ENCODE measurements at places on chromosomes 4 and X.

DNA sequence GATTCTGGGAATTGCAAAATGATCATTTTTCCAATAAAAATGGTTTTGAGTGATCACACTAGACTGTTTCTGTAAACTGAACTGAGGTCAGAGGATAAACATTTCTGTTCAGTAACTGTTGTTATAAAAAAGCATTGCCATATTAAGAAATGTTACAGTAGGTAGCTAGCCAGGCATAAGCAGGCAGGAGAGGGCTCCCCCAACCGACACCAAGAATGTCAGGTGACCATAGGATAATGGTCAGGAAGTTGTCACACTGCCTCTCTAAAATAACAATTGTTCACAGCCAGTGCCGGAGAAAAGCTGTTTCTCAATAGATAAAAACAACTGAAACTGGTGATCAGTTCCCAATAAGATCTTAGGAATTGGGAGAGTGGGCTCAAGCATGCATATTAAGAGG, 306.2 kb upstream of the SLIT2 start:
- DNase-seq = no peak

- DNase-seq = no peak
Observed at GRCh38 chr4:61505773-61506685, 305.9 kb downstream of the ADGRL3 start.

DNA sequence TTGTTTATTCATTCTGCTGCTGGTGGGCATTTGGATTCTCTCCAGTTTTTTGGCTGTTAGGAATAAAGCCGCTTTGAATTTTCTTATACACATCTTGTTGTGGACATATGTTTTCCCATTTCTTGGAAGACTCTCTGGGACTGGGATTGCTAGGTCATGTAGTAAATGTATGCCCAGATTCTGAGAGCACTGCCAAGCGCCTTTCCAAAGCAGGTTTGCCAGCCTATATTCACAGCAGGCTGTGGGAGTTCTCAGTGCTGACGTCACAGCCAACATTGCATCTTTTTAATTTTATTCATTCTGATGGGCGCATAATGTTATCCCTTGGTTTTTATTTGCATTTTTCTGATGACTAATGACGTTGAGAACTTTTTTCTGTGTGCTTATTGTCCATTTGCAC, 24.1 kb downstream of the TMEM271 start:
- DNase-seq = no peak

- no peak for DNase-seq
Observed at GRCh38 chr4:74858921-74859562, 64.7 kb upstream of the BTC start.

DNA sequence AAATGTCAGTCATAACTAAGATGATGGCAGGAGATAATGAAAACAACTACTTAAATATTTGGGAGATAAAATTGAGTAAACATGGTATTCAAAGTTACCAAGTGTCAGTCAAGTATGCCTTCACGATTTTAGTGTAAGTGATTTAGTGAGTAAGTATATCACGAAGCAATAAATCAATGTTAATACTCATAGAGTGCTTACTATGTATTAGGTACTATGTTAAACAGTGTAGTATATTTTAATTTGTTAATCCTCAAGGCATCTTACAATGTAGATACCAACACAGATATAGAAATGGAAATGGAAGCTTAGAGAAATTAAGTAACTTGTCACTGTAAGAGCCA, 59.6 kb downstream of the ANXA3 start:
- no peak for DNase-seq

GRCh38 chr4:128225148-128225547, 62.5 kb downstream of the PGRMC2 start:
- peak; percentile 45 for DNase-seq

- DNase-seq = no peak
Observed at GRCh38 chr4:37936889-37937498, 23.2 kb upstream of the PTTG2 start.

GRCh38 chr4:123593655-123594054, 197.1 kb downstream of the SPRY1 start:
- no peak for DNase-seq

DNA sequence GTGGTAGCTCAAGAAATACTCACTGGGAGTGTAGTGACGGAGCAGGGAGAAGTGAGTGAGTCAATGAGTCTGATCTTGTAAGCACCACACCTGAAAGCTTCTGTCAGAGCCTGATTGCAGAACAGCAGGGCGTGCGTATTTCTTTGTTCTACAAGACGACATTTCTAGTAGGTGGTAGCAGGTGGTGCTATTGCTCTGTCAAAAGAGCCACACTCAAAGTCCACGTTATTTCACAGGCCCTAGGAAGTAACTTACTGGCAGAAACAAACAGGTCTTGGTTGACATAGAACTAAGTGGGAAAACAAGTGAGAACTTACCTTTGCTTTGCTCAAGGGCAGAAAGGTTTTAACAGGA, 46.4 kb upstream of the SPRY1 start:
- DNase-seq = no peak

DNA sequence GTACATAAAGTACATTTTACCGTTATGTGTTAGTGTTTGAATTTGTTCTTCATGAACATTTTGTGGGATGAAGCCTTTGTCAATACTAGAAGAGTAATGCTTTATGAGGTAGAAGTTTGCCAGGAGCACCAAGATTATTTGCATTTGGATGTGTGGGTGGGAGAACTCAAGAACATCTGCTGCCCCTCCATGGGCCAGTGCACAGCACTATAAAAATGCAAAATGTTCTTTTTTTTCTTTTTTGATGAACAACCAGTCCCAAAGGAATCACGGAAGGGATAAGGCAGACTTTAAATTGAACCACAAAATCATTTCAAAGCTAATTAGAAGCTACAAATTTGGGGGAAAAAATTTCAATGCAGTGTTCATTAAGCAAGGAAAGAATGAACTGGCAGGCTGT, 300.3 kb upstream of the NWD2 start:
- DNase-seq = no peak

DNA sequence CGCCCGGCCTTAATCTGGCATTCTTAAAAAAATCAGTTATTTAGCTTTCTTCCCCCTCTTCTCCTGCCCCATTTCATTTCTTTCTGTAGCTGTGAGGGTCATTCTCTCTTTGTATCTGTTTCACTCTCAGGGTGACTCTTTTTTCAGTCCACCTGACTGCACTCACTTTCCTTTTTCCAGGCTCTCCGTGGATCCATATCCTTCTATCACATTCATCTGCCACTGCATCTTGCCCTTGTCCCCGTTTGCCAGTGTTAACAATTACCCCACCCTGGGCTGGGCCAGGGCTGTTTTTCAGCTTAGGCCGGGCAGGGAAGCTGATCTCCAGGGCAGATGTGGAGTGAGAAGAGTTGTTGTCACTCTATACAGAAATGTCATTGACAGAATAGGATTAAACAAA, 7.7 kb downstream of the FHL1 start:
- no peak for DNase-seq

- no peak for DNase-seq
Observed at GRCh38 chrX:11648705-11649519, 16.8 kb downstream of the ARHGAP6 start.

DNA sequence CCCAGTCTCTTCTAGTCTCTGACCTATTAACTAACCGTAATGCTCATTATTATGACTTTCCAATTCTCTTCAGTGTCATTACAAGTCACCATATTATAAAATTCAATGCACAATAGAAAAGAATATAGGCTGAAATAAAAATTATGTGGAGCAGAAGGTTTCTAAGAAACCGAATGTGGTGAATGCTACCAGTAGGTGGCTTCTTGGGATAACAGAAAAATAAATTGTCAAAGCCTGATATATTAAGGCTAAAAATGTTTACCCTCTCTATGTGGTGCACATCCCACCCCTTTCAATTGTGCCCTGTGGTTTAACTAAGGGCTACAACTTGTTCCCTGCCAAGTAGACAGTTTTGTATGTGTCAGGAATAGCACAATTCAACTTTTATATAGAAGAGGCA, 624.6 kb upstream of the TECRL start:
- no peak for DNase-seq

GRCh38 chr4:70298051-70298450, 36.7 kb upstream of the CABS1 start:
- DNase-seq = no peak

GRCh38 chrX:113980953-113981352, 602.9 kb upstream of the HTR2C start:
- no peak for DNase-seq

GRCh38 chrX:134898440-134898839, 92.4 kb upstream of the SMIM10 start:
- DNase-seq = no peak

GRCh38 chr4:33187035-33187434, 2466.9 kb downstream of the PCDH7 start:
- no peak for DNase-seq

DNA sequence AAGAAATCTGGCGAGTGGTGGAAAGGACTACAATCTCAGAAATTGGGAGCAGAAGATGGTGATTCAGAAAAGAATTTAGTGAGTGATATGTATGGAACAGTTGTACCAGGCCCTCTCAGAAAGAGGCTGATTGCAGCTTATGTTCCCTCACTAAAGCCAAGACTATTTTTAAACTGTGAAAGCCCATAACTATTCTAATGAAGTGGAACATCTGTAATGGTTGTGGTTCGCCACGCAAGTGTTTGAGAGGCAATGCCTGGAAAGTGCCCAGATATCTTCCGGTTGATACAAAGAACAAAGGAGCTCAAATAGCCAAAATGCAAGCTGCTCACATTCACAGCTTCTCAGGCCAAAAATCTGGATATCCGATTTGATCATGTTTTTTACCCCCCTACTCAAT, 1250.7 kb downstream of the RAPGEF2 start:
- no peak for DNase-seq

DNA sequence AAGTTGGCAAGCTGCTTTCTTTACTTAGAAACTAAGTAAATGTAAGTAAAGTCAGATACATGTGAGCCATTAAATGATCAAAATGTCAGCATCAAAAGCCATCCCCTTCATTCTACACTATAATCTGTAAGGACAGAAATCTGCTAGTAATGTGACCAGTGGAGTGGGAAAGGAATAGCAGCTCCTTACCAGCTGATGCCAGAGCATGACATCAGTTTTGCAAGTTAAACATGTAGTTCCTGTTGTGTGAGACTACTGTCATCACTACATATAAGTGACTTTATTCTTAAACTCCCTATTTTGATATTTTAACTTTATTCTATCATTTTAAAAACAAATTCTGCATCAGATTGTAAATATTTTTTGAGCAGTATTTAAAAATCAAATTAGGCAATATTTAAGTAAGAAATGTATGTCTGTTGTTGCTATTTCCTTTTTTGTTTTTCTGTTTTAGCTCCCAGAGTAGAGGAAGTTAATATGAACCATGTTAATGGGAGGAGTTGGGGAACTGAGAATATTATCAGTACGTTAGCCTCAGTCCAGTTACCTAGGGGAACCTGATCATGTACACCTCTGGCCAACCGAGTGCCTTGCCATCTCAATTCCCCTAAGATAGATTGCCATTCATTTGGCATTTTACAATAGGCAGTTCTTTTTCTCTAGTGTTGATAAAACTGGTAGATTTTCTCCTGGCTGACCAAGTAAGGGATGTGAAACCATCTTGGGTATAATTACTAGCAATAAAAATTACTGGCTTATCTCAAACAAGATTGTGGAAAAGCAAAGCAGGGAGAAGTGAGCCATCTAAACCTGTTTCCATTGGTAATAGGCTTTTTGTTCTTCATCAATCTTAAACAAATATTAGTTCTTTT, 34.7 kb downstream of the CCNI start:
- DNase-seq = no peak

DNA sequence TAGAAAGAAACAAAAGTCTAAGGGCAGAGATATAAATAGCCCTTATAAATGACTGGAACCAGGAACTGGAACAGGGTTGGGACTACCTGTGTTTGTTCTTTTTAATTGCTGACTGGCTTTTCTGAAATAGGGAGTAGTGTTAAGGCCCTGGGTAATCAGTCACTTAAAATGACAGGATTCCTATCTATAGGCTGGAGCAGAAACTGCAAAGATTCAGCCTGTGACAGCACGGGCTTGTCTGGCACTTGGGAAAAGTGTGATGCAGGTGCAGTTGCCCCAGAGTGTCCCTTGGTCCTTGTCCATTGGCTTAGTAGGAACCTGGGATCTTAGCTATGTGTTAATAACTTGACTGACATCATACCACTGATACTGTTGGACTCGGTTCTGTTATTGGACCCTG, 14.7 kb upstream of the PLAC8 start:
- no peak for DNase-seq

DNA sequence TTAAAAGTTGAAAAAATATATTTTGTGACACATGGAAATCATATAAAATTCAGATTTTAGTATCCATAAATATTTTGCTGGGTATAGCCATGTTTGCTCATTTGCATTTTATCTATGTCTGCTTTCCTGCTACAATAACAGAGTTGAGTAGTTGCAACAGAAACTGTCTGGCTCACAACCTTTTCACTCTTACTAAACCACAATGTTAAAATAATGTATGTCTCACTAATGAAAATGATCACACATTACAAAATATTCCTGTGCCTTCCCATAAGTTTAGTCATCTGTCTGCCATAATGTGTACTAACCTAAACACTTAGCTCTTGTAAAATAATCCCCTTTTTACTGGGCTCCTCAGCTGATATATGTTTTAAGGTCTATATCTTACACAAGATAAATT, 174.0 kb upstream of the PRPS2 start:
- DNase-seq = no peak

DNA sequence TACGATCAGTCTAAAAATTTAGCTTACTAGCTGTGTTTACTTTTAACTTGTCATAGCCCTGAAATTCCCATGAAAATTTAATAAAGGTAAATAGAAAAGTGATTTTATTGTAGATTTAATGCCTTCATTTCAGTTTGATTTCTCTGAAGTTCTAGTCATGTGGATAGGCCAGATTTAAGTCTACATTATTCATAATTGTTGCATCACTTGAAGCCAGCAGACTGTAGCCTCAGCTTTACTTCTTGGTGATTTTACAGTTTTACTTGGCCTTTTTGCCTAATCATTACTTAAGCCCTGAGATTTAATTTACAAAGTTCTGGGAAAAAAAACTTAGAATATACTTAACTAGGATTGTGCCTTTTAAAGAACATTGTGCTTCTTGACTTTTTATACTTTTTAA, 73.5 kb upstream of the FHDC1 start:
- DNase-seq = no peak

- DNase-seq = no peak
Observed at GRCh38 chrX:367866-368265, 18.8 kb downstream of the PPP2R3B start.

GRCh38 chrX:17500145-17500579, 125.2 kb downstream of the NHS start:
- no peak for DNase-seq

DNA sequence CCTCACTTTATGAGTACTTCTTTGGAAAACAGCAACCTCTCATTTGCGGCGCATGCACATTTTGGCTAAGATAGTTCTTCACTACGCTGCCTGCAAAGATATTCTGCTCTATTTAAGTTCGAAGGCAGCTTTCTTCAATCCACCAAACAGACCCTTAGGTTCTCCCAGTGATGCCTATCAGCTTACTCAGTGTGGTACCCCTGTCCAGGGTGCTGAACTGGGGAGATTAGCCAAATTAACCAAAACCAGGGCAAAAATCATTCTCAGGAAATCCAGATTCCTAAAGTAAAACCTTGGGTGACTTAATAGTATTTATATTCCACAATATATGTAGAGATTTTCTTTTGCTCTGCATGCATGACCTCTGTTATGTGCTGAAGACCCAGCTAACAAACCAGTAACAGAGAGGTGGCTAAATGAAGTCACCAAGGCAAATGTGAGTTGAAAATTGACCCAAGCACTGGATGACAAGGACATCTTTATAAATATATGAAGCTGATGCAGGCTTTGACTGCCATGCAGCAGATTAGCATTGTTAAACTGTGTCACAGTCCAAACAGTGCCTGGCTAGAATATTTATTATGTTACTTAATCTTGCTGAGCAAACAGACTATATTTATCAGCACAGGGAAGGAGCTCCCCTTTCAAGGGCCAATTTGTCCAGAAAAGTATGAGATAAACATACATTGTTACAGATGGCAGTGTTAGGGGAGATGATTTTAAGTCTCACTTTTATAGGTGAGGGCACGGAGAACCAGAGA, 418.2 kb downstream of the STIM2 start:
- DNase-seq = peak; percentile 2

Measured in HS-5 (cell line).